Smooth muscle cell of bladder (primary cell): ENCODE measurements at places on chromosomes 11 and 22. TPM values are rescaled to one million over a fixed set of nuclear protein-coding genes. Genes with fewer than 3 reads are reported as not detected.

The OR4C3 gene
- total RNA-seq, result not detected in 2 replicates

The RASL10A gene
- total RNA-seq, result under 0.01 TPM in 1 of 2 replicates, not detected in the other

The PLAAT5 gene
- 0.09 and 0.14 TPM in 2 replicates for total RNA-seq

The POLA2 gene
- 1.4 and 1.5 TPM in 2 replicates for total RNA-seq

The IGLL5 gene
- total RNA-seq, result not detected in 2 replicates
